ENCODE measurements at places on chromosomes 13 and 19.

GRCh38 chr19:1317274-1318003, 31.8 kb downstream of the EFNA2 start:
- no peak for DNase-seq

- DNase-seq, result no peak
Observed at GRCh38 chr19:30293051-30293785, 79.0 kb upstream of the ZNF536 start.

GRCh38 chr19:45283443-45284033, 32.5 kb downstream of the MARK4 start:
- no peak for DNase-seq

GRCh38 chr13:103101500-103101899, 35.3 kb upstream of the SLC10A2 start:
- DNase-seq, result no peak

- peak; percentile 64 for DNase-seq
Observed at GRCh38 chr19:5048727-5049553, 80.0 kb downstream of the KDM4B start.

DNA sequence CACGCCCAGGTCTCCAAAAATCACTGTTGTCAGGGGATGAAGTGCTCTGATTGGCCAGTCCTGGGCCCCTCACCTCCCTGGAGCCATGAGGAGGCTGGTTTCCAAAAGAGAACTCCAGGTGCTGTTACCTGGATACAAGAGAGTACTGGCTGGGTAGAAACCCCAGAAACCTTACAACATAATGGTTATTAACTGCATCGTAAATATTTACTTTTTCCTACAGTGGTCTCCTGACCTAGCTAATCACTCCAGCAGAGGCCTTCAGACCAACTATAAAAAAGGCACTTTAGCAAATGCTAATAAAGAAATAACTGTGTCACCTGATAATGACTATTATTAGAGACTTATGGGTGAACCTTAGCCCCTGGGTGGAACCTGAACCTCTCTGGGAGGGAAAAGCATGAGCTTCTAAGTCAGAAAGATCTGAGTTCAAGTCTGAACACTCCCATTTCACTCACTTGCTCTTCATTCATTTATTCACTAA, 1.5 kb upstream of the IGSF23 start:
- DNase-seq, result no peak

- DNase-seq, result peak; percentile 61
Observed at GRCh38 chr19:46654621-46655152, 6.3 kb downstream of the DACT3 start.

DNA sequence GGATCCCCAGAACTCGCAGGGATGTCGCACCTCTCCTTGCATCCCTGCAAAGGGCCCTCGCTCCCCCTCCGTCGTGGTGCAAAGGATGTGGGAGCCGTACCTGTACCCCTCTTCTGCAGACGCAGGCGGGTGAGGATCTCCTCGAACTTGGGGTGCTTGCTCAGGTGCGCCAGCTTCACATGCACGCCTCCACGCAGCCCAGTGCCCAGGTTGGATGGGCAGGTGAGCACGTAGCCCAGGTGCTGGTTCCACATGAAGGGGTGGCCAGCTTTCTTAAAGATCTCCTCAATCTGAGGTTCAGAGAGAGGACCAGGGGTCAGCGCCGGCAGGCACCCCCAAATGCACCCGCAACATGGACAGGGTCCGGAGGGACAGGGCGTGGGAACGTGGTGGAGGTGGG, 15.3 kb downstream of the CKM start:
- DNase-seq, result no peak

GRCh38 chr13:26219726-26220125, 2.4 kb downstream of the RNF6 start:
- no peak for DNase-seq

- no peak for DNase-seq
Observed at GRCh38 chr19:35975608-35976214, 19.3 kb upstream of the SDHAF1 start.

DNA sequence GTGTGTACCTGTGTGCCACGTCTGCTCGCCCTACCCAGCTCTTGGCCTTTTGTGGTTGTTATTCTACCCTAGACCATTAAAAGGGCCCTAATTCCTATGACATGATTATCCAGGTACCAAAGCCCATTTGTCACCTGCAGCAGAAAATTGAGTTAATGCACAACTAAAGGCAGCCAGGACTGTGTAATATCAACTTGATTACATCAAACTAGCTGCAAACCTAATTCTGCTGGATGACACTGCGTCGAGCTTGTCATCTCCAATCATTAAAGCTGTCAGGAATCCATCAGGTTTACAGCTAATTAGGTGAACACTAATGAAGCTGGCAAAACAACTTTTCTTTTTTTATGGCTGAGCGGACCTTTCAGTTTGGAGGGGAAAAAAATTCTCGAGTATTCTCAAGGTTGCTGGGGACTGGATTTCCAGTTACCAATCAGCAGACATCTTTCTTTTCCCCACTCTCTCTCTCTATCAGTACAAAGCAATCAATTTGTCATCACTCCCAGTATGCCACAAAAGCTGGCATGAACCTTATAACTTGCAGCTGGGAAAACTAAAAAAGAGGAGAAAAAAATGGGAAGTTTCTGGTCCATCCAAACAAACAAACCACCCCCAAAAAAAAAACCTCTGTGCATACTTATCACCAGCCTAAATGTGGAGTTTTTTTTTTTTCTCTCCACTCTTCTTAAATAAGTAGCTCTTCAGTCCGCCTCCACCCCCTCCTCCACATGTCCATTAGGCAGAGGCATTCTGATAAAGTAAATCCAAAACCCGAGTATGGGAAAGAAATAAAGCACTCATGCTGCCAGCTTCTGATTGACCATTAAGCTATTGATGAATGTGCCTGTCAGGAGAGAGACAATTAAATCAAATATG, 2.8 kb downstream of the TSHZ3 start:
- no peak for DNase-seq

DNA sequence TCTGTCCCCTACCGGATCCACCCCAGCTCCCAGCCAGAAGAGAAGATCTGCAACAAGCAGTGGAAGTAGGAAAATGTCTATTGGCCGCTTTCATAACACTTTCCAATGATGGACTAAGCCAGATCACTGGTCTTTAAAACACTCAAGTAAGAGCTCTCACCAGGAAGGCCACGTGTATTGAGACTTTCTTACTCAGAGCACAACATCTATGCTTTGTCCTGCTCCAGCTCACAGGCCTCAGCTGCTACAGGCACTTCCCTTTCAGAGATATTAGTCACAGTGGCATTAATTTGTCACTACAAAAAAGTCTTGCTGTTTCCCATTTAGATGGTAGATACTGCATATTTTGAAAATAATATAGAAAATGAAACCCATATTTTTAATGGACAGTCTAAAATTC, 164.2 kb downstream of the ABCC4 start:
- no peak for DNase-seq

- DNase-seq, result no peak
Observed at GRCh38 chr19:7722231-7722651, 9.7 kb downstream of the CLEC4G start.

DNA sequence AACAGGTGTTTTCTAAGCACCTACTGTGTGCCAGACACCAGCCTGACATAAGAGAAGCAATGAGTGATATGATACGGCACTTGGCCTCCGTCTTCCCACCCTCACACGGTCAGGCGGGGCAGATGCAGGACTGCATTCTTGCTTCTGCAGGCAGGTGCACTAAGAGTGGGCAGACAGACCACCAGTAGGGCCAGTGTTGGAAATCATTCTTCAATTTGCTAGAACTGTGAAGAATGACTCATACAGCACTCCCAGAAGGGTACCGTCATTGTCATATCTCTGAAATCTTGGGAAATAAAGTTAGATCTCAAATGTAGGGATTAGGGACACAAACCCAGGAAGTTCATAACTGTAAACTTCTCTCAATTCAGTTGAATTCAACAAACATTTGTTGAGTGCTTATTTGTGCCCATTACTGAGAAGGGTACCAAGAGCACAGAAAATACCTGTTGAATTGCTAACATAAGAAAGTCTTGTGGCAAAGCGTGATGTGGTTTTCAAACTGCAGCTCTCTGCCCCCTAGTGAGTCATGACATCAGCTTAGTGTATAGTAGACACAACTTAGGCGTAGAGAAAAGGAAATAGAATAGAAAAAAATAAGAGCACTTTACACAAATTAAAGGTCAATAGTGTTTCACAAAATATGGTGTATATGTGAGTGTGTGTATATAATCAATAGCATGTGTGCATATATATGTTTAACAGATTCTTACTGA, 76.1 kb downstream of the TEX26 start:
- no peak for DNase-seq

DNA sequence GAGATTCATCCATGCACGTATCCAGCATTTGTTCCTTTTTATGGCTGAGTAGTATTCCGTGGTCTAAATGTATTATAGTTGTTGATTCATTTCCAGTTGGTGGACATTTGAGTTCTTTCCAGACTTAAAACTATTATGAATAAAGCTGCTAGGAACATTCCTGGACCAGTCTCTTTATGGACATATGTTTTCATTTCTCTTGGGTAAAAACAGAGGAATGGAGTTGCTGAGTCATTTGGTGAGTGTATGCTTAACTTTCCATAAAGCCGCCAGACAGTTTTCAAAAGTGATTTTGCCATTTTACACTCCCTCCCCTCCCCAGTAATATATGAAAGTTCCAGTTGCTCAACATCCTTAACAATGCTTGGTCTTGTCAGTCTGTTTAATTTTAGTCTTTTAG, 116.4 kb downstream of the TSHZ3 start:
- DNase-seq, result no peak

GRCh38 chr13:51862957-51863356, 1.2 kb downstream of the CCDC70 start:
- DNase-seq, result no peak

DNA sequence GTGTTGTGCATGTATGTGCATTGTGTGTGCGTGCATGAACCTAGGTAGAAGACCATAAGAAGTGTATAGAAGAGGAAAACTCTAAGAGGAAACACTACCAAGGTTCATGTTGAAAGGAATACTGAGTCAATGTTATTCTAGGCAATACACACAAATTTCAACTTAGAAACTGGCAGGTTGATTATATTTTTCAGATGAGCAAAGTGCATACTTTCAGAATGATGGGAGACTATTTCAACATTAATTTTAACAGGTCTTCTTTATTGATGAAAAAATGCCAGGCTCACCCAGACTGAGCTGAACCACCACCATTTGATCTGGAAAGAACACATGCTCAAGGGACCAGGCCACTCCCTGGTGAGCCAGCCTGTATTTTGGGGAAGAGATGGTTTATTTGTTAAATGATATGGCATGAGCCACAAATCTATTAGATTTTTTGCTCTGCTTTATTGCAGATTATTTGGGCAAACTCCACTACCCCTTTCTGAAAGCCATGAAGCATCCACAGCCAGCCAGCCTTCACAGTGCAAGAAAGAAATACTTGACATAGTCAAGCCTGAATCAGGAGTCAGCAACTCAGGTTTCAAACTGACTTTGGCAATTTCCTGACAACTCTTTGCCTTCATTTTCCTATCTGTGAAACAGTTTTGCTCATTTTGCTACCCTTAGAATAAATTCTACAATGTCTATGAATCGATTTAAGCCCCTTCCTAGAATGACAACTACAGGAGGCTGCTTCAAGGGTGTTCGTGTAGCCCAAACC, 368.9 kb downstream of the COG6 start:
- no peak for DNase-seq

GRCh38 chr13:28659621-28659970, 666 bp downstream of the POMP start:
- no peak for DNase-seq

DNA sequence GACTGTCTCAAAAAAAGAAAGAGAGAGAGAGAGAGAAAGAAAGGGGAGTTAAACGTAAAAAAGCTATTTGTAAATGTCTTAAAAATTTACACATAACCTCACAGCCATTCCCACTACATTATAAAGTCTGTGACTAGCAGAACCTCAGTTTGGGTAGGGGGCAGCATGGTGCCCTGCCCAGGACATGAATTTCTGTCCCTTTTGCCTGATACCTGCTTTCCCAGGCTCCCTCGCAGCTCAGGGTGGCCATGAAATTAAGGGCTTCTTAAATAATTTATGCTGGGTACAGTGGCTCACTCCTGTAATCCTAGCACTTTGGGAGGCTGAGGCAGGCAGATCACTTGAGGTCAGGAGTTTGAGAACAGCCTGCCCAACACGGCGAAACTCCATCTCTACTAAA, 4.8 kb downstream of the IFNL1 start:
- no peak for DNase-seq

DNA sequence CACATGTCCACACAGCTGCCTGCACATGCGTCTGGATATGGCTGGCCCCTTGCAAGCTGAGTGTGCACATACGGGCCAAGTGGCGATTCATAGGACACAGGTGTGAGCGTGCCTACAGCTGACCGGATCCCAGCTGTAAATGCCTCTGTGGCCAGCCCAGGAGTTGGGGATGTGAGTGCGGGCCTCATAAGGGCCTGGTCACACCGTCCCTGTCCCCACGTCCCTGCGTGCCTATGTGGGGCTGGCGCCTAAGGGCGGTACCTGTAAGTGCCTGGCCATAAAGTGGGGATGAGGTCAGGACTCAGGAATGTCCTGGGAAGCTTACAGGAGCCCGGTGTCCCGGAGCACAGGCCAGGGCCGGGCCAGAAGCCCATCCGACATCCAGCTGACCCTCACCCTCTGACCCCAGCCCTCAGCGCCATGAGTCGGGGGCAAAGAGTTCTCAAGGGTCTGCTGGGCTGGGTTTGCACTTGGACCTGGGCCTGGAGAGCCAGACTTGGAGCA, 1.3 kb upstream of the ARHGAP45 start:
- DNase-seq, result no peak

- DNase-seq, result no peak
Observed at GRCh38 chr19:32800191-32800590, 69.4 kb downstream of the SLC7A9 start.

DNA sequence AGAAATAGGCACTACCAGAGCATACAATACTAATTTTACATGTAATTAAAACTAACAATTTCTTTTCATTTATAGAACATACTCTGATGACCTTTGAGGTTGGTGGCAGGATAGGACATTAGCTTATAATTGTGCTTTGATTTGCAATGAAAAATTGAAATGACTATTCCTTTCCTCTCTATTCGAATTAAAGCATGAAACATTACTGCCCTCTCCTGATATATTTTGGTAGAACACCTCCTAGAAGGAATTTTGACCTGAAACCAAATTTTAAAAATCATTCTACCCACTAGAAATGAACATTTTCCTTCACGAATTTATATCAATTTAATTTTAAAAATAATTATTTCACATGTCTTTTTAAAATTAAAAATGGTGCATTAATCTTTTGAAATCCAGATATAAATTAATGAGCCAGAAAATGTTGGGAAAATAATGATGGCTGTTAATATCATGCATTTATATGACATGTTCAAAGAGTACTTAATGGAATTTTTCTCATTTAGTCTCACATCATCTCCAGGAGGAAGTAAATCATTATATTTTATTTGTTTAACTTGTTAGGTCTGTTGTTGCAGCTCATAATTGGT, 556.3 kb upstream of the ARGLU1 start:
- DNase-seq, result no peak

GRCh38 chr13:66237411-66238062, 992.6 kb downstream of the PCDH9 start:
- no peak for DNase-seq

DNA sequence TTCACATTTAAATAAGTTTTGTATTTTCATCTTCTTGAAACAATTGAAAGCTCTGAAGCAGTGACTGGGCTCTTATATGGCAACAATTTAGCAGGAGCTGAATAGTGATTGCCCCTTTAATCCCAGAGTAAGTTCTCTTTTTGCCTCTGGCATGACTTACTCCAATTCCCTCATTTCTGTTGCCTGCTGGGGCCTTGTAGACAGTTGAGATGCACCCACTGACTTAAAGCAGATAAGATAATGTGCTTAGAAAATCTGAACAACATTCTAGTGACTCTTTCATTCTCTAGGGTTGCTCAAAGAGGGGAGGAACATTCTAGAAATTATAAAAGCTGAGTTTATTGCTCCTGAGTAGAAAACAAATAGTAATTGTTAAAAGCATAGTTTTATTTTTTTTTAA, 52.8 kb downstream of the AKAP11 start:
- no peak for DNase-seq
